ENCODE measurements at places on chromosomes 12 and 14.

DNA sequence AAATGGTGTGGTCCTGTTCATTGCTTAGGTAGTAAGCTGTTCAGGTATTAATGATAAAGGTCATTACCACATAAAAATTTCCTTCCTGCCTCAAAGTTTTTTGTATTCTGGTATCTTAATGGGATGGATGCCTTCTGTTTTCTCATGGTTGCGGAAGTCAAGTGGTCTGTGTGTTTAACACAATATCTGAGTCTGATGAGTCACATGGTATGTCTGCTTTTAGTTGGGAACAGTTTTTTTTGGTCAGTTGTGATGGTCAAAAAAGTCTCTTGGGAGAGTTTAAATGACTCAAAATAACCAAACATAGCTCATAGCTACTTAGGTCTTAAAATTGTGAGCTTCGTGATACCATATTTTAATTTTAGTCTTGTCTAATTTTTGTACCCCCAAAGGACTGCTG lies 40.7 kb downstream of the STK38L start:
- DNase-seq = no peak

- no peak for DNase-seq
These were observed 49.2 kb downstream of the SH2B3 start for GRCh38 chr12:111454716-111455447.

- no peak for DNase-seq
These were observed 151.4 kb downstream of the TMTC2 start for GRCh38 chr12:82838131-82838551.

DNA sequence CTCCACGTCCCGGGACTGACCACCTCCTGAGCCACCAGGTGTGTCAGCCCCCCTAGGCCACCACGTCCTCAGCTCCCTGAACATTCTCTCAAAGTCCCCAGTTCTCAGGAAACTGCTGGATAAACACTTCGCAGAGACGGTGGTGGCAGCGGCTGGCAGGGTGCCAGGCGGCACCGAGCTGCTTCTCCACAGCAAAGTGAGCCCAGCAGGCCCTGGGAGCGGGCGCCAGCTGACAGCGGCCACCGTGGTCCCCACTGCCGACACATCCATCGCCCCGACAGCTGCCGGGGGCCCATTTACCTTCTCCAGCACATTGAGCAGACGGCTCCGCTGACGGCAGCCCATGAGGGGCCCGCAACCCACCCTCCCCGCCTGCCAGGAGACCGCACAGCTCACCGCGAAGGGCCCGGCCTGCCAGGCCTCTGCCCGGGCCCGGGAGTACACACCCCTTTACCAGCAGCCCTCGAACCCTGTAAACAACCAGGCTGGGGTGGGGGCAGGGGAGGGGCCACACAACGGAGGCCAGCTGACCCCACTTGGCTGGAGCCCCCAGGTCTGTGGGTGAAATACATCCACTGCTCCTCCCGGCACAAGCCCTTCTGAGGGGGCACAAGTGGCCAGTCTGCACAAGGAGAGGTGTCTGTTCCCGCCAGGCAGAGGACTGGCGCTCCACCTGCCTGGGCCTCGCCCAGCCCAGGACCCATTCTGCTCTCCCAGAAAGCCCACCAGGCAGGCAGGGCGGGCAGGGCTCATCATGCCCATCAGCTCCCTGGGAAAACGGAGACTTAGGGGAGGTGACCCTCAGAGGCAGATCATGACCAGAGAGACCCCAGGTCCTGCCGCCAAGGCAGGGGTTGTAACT lies 10.5 kb downstream of the AKT1 start:
- no peak for DNase-seq

DNA sequence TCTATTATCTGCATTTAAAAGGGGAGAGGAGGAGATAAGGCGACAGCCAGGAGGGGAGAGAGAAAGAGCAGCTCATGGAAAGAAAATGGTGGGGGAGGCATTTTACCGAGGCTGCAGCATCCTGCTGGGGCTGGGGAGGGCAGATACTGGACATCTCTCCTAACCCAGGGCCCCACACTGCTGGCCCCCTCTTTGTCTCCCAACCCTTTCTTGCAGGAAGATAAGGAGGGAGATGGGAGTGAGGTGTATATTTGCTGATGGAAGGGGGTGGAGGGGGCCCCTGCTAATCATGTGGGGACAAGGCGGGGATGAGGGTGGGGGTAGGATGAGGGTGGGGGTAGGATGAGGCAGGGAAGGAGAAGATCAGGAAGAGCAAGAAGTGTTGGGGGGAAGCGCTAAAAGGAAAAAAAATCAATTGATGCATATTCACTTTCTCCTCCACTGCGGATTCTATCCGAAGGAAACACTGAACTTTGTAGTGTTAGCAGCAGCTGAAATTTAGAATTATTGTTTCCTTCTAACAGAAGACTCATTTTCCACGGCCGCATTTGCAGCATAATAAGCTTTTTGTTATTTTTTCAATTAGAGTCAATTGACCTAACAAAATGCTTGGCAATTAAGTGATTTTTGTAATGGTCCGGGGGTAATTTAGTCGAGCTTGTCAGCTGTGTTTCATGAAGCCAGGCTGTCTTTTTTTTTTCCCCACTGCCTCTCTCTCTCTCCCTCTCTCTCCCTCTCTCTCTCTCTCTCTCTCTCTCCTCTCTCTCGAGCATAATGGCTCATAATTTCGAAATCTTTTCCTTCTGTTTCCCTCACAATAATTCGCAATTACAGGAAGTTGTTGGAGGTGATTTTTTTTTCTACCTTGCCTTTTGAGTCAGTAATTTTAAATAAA lies 1134.6 kb downstream of the BCL11B start:
- no peak for DNase-seq

GRCh38 chr12:8698879-8699278 lies 1.1 kb downstream of the RIMKLB start:
- DNase-seq = no peak

DNA sequence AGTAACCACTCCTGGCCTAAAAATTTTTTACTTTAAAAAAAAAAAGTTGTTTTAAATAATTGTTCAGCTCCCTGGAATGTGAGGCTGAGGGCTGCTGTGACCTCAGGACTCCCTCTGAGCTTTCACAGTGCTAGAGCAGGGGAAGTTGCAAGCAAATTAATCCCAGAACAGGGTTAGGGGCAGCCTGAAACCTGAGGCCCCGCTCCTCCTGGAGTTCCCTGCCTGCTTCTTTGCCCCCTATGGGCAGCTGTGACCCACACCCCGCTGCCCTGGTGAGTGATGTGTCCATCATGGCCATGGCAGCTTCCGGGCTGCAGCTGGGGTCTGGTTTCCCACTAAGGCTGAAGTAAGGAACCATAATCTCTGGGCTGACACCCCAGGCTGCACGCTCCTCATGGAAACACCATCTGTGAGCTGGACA lies 9.5 kb downstream of the RITA1 start:
- no peak for DNase-seq

GRCh38 chr12:105613887-105614286 lies 283.4 kb downstream of the C12orf75 start:
- no peak for DNase-seq

DNA sequence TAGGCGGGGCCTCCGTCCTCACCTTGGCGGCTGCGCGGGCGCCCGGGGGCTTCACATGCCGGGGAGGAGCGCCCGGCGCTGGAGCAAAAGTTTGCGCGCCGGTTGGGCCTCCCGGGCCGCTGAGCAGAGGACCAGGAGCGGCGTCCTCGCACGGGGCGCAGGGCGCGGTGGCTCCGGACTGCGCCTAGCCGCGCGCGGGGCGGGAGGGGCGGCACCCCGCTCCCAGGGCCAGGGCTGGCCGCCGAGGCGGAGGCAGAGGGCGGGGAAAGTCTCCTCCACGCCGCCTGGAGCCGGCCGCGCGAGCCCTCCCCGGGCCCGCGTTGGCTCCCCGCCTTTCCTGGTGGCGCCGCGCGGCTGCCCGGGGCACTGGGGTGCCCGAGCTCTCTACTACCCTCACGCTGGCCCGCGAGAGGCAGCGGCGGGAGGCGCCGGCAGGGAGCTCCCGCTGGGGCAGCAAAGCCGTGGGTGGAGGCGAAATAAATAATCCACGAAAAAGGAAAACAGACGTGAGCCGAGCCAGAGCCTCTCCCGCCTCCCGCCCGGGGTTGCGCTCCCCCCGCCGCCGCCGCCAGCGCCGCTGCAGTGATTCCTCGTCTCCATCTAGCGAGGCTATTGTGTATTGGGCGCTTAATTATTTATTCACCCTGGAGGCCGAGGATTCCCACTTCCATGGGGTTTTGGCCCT lies 400 bp upstream of the PRIMA1 start:
- DNase-seq = no peak

GRCh38 chr14:52678591-52678990 lies 16.8 kb downstream of the ERO1A start:
- DNase-seq = no peak

DNA sequence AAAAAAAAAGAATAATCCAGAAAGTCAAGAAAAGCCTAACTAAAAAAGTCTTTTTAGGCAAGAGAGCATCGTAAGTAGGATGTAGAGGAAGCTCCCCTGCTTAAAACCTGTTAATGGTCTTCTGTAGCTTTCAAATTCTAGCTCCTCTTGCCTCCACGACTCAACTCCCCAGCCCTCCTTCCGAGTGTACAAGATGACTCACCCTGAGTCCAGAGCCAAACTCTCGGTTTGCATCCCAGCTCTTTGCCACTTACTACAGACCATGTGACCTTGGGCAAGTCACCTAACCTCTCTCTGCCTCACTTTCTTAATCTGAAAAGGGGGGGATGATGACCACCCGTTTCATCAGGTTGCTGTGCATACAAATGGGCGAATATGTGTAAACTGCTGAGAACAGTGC lies 460.4 kb downstream of the DPF3 start:
- DNase-seq = no peak

- DNase-seq = no peak
These were observed 83.2 kb downstream of the PITPNM2 start for GRCh38 chr12:123067654-123068053.

DNA sequence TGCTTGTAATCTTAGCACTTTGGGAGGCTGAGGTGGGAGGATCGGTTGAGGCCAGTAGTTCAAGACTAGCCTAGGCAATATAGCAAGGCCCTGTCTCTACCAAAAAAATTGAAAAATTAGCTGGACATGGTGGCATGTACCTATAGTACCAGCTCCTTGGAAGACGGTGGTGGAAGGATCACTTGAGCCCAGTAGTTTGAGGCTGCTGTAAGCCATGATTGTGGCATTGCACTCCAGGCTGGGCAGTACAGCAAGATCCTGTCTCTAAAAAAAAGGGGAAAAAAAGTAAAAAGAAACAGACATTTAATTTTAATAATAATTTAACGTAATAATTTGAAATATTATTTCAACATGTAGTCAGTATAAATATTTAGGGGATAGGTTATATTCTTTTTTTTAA lies 16.1 kb downstream of the MON2 start:
- no peak for DNase-seq

GRCh38 chr12:63846238-63846967 lies 1.9 kb downstream of the SRGAP1 start:
- DNase-seq = no peak

- no peak for DNase-seq
These were observed 42.7 kb downstream of the CDC42BPB start for GRCh38 chr14:103014466-103015228.

GRCh38 chr14:102750376-102750775 lies 26.9 kb upstream of the TRAF3 start:
- DNase-seq = no peak

GRCh38 chr12:32139064-32139421 lies 32.4 kb downstream of the BICD1 start:
- DNase-seq = no peak

DNA sequence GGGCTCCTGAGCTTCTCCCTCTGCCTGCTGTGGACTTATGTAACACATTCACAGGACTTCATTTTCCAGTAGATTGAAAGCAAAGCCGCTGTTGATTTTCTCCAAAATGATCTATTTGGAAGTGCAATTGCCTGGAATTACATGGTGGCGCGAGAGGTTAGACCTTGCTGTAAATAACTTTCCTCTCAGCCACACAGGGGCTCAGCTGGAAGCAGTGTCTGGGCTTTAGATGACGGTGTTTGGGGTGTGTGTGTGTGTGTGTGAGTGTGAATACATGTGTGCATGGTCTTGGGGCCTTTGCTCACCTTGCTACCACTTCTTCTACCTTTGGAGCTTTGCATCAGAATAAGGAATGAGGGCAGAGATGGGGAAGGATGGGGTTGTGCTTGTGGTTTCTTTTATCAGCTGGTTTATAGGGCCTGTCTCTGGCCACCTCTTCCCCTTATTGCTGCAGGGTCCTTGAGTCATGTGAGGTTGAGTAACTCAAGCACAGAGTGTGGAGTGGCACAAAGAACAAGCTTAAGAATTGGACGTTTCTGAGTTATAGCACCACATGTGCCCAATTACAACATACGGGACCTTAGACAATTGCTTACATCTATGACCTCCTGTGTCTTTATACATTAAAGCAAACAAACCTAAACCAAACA lies 280.6 kb downstream of the NRXN3 start:
- DNase-seq = no peak
